ENCODE measurements at places on chromosomes 11 and 22. TPM values are rescaled to one million over a fixed set of nuclear protein-coding genes. Genes with fewer than 3 reads are reported as not detected.

DNA sequence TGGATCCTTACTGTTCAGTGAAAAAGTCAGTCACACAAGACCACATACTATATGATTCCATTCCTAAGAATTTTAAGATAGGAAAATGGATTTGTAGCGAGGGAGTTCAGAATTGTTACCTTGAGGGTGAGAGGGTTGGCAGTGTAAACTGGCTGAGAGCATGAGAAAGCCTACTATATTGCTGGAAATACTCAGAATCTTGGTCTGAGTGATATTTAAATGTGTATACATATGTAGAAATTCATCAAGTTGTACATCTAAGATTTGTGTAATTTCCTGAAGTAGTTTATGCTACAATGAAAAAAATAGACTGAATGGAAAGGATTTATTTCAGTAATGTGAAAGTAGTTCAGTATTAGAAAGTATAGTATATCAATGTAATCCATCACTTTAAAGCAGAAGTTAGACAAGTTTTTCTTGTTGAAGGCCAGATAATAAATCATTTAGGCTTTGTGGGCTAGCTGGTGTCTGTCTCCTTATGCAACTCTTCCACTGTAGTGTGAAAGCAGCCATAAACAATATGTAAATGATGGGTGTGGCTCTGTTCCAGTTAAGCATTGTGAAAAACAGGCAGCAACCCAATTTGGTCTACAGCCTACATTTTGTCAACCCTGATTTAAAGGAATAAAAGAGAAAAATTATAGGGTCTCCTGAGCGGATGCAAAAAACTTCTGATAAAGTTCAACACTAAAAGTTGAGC is 127.2 kb upstream of the THY1 start:
- no peak for DNase-seq

DNA sequence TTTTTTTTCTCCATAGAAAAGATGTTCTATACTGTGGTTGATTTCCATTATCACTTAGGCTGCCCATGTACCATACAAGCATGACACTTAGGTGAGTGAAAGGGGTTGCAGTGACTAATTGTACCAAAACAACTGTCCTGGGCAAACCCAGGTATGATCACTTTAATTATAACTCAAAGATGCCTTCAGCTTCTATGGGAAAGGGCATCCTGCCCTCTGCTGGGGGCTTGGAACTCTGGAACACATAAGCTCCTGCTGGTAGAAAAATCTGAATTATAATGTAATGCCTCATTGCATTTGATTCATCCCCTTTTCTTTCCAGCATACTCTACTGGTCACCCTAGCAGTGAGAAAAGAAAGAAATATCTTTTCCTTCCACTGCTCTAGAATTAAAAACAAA is 206.3 kb downstream of the DDX10 start:
- DNase-seq, result no peak

DNA sequence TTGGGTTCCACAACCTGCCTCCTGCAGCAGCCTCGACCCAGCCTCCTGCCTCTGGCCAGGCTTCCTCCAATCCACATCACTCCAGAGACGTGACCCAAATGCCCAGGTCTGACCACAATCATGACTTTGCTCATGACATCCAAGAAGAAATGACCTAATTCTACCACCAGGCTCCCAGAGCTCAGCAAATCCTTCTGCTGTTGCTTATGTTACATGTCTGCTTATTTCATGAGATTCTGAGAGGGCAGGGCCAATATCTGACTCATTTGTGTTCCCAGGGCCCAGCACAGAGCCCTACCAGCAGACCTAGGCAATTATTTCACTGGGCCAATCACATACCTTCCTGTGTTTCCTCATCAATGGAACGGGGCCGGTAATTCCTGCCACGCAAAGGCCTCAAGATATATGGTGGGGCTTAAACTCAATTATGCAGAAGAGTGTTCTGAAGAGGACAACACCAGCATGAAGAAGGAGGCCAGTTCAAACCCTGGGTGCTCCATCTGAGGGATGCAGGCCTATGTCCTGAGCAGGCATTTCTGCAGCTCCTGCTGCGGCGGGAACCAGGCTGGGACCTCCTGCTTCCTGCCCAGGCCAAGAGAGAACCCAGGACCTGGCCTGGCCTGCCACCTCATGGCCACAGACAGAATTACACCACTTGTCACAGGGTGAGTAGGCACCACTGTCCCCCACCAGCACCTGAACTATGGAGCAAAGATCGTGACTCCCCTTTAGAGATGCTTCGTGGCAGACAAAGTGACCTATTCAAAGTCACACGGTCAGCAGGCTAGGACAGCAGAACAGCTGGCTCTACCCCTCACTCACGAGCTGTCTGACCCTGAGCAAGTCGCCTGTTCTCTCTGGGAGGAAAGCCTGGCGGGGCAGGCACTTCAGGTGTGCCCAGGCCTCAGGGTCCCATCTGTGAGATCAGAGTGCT is 5.9 kb downstream of the CENPM start:
- no peak for DNase-seq

- no peak for DNase-seq
Measured at GRCh38 chr11:61629082-61629833, 48.4 kb upstream of the SYT7 start.

DNA sequence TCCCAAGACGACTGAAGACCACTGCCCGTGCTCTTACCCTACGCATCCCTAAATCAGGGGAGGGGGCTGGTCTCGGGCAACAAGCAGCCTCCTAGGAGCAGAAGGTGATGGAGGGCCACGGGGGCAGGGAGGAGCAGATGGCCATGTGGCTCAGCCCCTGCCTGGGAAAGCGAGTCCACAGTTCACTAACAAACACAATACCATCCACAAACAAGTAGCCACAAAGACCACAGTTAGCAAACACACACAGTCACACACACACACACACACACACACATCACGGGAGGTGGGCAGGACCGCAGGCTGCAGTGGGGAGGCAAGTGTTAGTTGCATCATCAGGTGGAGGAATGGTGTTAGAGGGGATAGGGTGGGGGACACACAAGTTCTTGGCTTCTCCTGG is 13.2 kb upstream of the FXYD2 start:
- DNase-seq, result no peak

DNA sequence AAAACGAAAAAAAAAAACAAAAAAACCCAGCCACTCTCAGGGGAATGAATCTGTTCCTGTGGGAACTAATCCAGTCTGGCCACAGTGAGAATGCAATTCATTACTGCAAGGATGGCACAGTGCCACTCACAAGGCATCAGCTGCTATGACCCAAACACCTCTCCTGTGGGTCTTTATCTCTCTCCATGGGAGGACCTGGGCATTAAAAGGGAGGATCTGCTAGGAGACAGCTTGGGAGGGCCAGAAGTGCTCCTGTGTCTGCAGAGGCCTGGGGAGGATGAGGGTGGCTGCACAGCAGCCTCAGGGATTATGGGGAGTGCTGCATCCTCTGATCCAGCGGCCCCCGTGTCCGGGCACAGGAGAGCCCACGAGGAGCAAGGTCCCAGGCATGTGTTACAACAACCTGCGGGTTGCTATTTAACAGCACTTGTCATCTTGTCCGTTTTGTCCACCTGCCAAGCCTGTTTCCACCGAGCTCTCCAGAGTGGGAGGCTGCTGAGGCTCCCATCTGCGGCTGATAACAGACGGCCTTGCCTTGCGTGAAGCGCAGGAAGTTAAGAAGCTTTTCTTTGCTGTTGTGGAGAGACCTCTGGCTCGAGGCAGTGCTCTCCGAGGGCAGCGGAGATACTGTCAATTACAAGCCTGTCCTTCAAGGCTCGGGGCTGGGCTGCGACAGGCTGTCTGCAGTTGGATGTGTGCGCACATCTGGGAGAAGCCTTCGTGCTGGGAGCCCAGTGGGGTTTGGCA is 97.7 kb downstream of the NXPE2 start:
- no peak for DNase-seq

GRCh38 chr11:15579287-15580001 is 464.7 kb downstream of the INSC start:
- DNase-seq, result no peak

DNA sequence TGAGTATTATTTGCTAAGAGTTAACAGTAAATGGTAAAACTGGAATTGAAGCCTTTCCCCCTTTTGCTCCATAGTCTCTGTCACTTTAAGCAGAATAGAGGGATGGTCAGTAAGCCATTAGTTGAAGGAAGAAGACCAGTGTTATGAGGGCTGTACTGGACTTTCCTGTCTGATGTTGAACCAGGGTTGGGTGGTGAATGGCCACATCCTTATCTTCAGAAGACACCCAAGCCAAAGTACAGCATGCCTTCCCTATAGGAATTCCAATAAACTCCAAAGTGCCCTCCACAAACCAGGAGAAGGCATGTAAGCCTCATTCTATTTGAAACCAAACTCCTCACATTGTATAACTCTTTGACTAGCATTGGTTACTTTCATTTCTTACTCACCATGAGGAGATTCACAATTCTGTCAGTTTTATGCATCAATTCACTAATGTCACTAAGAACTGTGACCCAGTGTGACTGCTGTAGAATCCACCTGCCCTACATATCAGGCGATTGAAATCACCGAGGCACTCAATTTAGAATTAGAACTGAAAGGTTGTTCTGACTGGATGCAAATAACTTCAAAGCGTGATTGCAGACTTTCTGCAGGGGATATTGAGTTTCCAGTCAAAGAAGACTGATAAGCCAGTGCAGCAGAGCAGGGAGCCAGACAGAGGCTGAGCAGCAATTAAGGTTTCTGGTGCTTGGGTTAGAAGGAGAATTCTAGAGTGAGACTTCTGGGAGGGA is 107.1 kb upstream of the DDI1 start:
- no peak for DNase-seq

- DNase-seq, result no peak
Measured at GRCh38 chr11:33942954-33943353, 51.1 kb upstream of the LMO2 start.

- no peak for DNase-seq
Measured at GRCh38 chr11:11430431-11430830, 77.4 kb upstream of the CSNK2A3 start.

DNA sequence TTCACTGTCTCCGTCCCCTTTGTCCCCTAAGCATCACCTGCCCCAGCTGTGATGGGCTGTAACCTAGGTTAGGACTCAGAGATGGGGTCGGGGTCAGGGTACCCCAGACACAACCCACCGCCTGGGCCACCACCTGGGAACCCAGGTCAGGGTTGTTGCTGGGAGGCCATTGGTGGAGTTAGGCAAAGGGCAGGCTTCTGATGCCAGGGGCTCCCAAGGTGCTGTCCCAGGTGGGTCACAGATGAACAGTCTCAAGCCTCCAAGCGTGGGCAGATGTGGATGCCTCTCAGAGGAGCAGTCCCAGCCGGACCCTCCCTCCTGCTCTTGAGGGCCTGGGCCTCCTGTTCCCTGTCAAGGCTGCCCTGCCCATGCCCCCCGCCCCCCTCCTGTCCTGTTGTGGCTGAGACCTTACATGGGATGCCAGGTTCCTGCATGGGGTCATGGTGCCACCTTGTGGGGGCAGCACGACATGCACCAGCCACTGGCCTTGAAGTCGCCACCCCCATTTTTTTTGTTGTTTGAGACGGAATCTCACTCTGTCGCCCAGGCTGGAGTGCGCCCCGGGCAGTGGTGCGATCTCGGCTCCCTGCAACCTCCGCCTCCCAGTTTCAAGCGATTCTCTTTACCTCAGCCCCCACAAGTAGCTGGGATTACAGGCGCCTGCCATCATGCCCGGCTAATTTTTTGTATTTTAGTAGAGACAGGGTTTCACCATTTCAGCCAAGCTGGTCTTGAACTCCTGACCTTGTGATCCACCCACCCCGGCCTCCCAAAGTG is 12.1 kb downstream of the GATD1 start:
- DNase-seq, result no peak

DNA sequence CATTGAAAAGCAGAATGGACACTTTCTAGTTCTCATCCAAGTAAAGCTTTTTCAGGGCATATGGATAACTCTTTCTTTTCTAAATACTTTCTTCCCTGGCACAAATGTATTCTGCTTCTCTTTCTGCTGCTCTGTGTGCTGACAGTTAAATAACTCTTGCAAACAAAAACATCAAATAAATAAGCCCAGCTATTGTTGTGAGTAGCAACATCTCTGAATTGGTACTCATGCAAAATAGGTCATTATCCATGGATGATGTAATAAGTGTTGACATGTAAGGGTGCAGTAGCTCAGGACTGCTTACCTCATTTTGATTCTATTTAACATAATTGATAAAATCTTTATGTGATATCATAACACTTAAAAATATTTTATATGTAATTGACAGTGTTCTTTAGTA is 164.3 kb downstream of the MSANTD4 start:
- no peak for DNase-seq

DNA sequence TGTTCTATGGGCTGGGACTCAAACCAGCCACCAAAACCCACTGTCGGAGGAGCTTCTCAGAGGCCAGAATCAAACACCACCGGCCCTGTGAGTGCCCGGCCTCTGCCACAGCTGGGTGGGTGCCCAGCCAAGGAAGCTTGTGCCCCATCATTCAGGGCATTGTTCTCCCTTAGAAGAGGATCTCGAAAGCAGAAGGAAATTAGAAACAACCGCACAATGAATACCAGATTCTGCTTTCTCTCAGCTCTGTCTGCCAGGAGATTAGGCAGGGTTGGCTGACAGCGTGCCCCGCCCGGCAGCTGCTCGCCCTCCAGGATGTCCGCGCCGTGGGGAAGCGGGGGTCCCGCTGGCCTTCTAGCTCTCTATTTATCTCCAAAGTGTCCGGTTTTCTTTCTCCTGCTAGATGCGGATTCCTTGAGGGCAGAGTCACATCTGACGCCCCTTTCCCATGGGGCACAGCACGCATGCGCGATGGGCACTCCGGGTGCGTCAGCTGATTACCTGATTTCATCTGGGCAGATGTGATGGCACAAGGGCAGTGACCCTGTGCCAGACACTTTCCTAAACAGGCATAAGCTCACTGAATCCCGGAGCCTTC is 25.5 kb downstream of the SCGB1A1 start:
- no peak for DNase-seq

DNA sequence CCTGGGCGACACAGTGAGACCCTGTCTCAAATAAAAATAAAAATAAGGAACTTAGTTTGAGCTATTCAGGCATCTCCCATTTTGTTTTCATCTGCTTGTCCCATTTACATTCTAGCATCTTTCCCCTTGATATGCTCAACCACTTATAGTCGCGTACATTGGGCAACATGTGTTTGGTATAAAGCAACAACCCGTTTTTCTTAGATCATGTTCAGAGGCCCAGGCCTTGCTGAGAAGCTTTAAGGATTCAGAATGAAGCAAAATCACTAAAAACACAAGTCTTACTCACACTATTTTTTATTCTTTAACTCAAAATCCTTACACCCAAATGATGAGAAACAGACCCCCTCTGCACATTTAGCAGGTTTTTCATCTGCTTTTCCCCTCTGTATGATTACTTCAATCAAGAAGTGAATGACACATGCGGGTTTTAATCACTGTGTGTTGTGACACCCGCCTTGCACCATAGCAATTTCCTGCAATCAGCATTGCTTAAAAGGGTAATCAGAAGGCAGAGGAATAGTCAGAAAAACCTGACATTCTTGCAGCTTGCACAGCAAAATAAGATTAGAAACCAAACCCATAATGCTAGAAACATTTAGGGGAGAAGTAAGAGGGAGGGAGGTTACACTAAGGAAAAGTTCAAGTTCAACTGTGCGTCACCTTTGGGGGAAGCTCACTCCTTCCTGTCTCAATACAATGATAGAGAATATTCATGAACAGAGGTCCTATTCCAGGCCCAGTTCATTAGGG is 25.9 kb downstream of the ALG9 start:
- no peak for DNase-seq

- no peak for DNase-seq
Measured at GRCh38 chr11:60711276-60711675, 11.9 kb downstream of the MS4A8 start.

The TNRC6B gene
- 60.4 TPM for total RNA-seq

The MRPL16 gene
- total RNA-seq, result 24.0 TPM

The SLC35C1 gene
- 6.2 TPM for total RNA-seq

The MYRF gene
- total RNA-seq, result 4.7 TPM

The PMM1 gene
- total RNA-seq, result 8.8 TPM

The TRIM22 gene
- 49.1 TPM for total RNA-seq

The KRTAP5-8 gene
- total RNA-seq, result not detected

The PAFAH1B2 gene
- total RNA-seq, result 115 TPM

The OR51E2 gene
- 0.63 TPM for total RNA-seq

All from urinary bladder (tissue), 4 donors.